Astrocyte (in vitro differentiated cells and primary cell): ENCODE measurements at places on chromosomes 13 and 19. TPM values are rescaled to one million over a fixed set of nuclear protein-coding genes. Genes with fewer than 3 reads are reported as not detected.

KLK12 gene
- not detected in 2 replicates for total RNA-seq

CYP2F1 gene
- total RNA-seq: not detected in 2 replicates

NLRP11 gene
- not detected in 2 replicates for total RNA-seq

ZNF813 gene
- 3.7 and 4.1 TPM in 2 replicates for total RNA-seq

TYROBP gene
- total RNA-seq: not detected in 2 replicates

C19orf67 gene
- not detected in 2 replicates for total RNA-seq

CYSLTR2 gene
- 0.48 and 2.1 TPM in 2 replicates for total RNA-seq

ZFP82 gene
- 6.4 and 6.6 TPM in 2 replicates for total RNA-seq

CNOT3 gene
- 39.2 and 47.1 TPM in 2 replicates for total RNA-seq
